ENCODE measurements at places on chromosomes 12 and 14.
A peak's percentile ranks its signal among the peaks of the same experiment; 100 is the strongest.

- no peak for DNase-seq
These were observed 23.1 kb upstream of the RNASE12 start for GRCh38 chr14:20614038-20614840.

GRCh38 chr12:122928404-122929147 lies 32.7 kb upstream of the VPS37B start:
- no peak for DNase-seq

DNA sequence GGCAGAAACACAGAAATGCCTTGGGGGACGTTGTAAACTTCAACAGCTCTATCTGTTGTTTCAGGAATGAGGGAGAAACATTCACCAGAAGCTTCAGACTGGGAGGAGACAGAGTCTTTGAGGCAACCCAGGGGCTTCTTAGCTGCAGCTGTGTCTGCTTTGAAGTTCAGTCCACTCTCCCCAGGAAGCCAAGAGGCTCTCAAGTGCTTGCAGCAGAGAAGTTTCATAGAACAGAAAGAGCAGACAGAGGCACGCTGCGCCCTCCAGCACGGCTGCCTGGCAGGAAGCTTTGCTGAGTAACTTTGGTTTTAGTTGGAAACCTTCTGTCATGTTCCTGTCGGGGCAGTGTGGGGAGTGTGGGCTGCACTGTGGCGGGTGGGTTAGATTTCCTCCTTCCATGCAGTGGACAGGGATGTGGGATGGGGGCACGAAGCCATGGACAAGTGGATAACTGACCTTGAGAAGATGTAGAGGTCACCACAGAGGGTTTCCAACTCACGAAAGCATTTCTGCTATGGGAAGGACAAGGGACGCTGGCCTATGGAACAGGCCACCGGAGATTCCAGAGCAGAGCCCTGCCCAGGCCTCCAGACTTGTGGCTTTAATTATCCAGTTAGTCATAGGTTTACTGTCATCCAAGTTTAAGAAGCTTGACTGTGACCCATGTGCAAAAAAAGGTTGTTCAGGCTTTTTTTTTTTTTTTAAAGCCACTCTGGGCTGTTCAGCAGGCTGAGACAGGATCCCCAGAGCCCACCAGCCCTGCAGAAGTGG lies 107.7 kb downstream of the ARF6 start:
- no peak for DNase-seq

DNA sequence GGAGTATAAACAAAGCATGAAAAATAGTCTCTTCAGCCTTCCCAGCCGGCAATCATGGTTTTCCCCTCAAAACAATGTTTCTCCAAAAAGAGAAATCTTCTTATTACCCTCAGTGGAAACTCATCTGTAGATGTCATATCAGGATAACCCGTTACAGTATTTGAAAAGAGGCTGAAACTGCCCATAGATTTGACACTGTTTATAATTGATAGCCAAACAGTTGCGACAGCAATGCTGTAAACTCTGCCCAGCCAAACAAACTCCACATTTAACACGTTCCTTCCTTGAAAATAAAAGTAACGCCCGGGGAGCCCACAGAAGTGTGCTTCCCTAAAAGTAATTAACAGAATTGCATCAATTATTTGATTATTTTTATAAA lies 201.3 kb upstream of the FOXN3 start:
- DNase-seq, result no peak

GRCh38 chr12:51406290-51406689 lies 15.1 kb upstream of the GALNT6 start:
- no peak for DNase-seq

- no peak for DNase-seq
These were observed 35.5 kb downstream of the CRACR2A start for GRCh38 chr12:3717283-3717898.

DNA sequence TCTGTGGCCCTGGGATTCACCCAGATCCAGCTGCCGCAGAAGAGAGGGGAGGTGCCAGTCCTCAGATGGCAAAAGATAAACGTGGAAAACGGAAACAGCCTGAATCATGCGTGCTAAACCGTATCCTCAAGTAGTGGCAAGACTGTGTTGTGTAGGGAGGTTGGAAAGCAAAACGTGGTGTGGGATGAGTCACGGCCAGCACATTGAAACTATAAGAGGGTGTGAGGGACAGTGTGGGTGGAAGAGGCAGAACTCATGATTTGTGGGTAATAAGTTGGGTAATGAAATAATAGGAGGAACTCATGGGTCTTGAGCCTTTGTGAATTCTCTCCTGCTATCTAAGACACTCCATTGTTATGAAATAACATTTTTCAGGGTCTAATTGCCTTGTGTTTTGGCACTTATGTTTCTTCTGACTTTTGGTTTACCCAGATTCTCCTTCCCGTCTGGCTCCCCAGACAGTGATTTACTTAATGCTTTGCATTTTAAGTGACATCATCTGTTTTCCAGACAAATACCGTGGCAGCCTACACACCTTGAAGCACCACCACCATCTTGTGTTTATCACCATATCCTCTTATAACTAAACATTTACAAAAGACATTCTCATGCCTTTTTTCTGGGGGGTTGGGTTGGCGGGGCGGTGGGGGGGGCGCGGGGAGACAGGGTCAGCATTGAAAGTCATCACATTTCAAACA lies 62.3 kb upstream of the PTCSC3 start:
- DNase-seq, result no peak

GRCh38 chr12:54126696-54127537 lies 61.9 kb downstream of the SMUG1 start:
- no peak for DNase-seq

GRCh38 chr12:12901158-12901791 lies 9.9 kb downstream of the GPRC5A start:
- DNase-seq, result no peak

- no peak for DNase-seq
These were observed 257.8 kb upstream of the BTG1 start for GRCh38 chr12:92403210-92404175.

- DNase-seq, result no peak
These were observed 163.7 kb upstream of the NOVA1 start for GRCh38 chr14:26761532-26761931.

GRCh38 chr12:51972849-51973273 lies 21.4 kb downstream of the ACVR1B start:
- no peak for DNase-seq

- no peak for DNase-seq
These were observed 315.8 kb downstream of the ZFP36L1 start for GRCh38 chr14:68477110-68477455.

- no peak for DNase-seq
These were observed 27.7 kb downstream of the VDR start for GRCh38 chr12:47877081-47877480.

DNA sequence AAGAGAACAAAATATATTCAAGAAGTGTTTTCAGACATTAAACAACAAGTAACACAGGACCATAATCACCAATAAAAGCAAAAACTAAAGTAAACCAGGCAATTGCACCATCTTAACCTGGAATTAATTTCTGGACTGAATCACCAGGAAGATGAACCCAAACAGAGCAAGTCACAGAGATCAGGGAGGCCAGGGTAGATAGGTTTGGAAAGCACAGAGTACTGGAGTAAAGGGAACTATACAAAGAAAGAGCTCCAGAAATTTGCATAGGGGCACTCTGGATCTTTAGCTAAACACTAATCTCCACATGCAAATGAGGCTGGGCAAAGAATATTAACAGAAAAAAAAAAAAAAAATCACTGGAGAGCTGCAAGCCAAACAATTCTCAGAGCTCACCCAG lies 84.7 kb downstream of the NUAK1 start:
- no peak for DNase-seq

GRCh38 chr14:26841326-26841725 lies 243.5 kb upstream of the NOVA1 start:
- no peak for DNase-seq

DNA sequence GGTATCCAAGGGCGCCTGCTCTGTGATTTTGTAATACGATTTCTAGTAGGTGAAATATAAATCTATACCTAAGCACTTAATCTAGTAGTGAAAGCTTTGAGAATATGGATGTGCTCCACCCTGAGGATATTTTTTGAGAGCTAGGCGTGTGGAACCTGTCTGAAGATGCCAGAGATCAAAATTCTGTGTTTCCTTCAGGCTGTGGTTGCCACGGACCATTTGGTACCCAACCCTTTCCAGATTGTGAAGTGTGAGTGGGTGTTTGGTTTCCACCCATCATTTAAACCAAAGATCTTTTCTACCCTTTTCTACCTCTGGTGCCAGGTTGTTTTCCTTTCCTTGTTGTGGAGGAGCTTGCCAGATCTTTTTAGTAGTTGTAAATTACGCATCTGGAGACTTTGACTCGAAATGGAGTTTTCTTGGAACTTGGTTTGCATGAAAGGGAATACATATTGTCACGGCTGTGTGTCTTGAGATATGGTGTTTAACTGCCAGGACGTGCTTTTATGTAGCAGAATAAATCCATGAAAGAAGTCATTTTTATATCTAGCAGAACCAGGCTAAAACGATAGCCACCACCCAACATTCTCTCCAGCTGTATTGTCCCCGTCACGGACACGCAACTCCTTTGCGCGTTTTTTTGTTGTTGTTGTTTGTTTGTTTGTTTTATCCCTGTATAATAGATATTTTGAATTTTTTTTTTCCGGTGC lies 2.2 kb downstream of the LRFN5 start:
- peak; percentile 73 for DNase-seq

DNA sequence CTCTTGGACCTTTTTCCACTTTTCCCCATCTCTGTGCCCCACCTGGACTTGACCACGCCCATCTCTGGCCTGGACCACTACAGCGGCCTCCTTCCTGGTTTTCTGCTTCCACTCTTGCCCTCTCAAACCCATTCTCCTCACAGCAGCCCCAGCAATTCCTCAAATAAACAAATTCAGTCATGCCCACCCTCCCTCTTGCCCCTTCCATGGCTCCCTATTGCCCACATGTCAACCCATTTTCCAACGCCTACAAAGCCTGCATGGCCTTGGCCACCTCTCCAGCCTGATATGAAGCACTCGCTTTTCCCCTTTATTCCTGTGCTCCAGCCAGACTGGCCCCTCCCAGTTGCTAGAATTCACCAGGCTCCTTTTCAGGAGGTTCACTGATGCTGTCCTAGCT lies 5.9 kb upstream of the OTUB2 start:
- no peak for DNase-seq

- DNase-seq, result no peak
These were observed 187.6 kb upstream of the C14orf180 start for GRCh38 chr14:104392001-104392395.

GRCh38 chr14:24913021-24913420 lies 136.9 kb downstream of the STXBP6 start:
- DNase-seq, result no peak

GRCh38 chr12:126952096-126953007 lies 1314.6 kb upstream of the TMEM132C start:
- DNase-seq, result no peak

GRCh38 chr12:108543652-108544051 lies 17.3 kb downstream of the SART3 start:
- DNase-seq, result no peak

Measured in NCI-H187 (cell line).